ENCODE measurements at places on chromosomes 2 and 18. TPM values are rescaled to one million over a fixed set of nuclear protein-coding genes. Genes with fewer than 3 reads are reported as not detected.

The DOCK10 gene
- total RNA-seq: 159 TPM

- H3K27me3 ChIP-seq: no peaks in the 10 kb centered on the region
These were observed 42.3 kb downstream of the GULP1 start for GRCh38 chr2:188333751-188334524.

The UCN gene
- total RNA-seq: 1.2 TPM

The CDH7 gene
- not detected for total RNA-seq

- no peak overlapping the region for H3K4me3 ChIP-seq
- no peaks in the 10 kb centered on the region for H3K27me3 ChIP-seq
- no peaks in the 10 kb centered on the region for H3K4me1 ChIP-seq
These were observed 32.7 kb downstream of the COX7A2L start for GRCh38 chr2:42328148-42328833.

- peaks cover 42% of the 10 kb centered on the region for H3K36me3 ChIP-seq
- DNase-seq: no peak
These were observed 472 bp downstream of the SLC20A1 start for GRCh38 chr2:112646102-112646719.

DNA sequence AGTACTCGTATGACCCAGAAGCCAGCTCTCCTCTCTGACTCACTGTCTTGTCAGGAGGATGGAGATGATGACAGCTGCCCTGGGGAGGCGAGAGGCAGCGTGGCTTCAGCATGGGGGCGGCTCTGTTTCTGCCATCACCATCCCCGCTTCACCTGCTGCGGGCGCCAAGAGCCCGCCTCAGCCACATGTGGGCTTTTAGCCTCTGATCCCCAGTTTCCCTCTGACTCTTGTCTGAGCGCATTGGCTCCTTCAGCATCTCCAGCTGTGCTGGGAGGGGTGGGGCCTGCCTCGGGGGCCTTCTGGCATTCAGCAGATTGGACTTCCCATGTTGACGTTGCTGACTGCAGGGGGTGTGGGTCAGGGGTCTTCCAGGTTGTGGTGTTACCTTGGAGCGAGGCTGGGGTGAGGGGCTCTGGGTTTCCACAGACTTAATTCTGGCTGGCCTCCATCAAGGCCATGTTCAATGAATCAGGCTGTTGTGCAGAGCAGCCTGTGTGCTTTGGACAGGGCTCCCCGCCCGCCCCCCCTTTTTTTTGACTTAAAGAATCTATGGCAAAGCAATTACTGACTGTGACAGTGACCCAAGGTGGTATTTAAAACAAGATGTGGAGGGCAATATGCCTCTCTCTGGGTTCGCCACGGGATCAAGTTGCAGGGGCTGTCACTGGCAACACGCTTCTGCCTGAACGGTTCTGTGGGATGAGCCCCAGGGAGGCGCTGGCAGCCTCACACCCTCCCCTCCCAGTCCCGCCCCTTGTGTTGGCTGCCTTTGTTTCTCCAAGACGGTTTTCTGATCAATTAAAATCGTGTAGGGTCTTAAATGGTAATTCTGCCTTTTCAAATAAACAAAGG is 228.3 kb downstream of the LDLRAD4 start:
- H3K27me3 ChIP-seq: peaks cover 3% of the 10 kb centered on the region
- H3K4me1 ChIP-seq: peaks cover 13% of the 10 kb centered on the region
- H3K27ac ChIP-seq: no peak overlapping the region
- no peaks in the 10 kb centered on the region for H3K36me3 ChIP-seq

- H3K4me1 ChIP-seq: peaks cover 33% of the 10 kb centered on the region
- no peak for DNase-seq
- no peaks in the 10 kb centered on the region for H3K36me3 ChIP-seq
- H3K27me3 ChIP-seq: no peaks in the 10 kb centered on the region
- no peak overlapping the region for H3K27ac ChIP-seq
- no peak overlapping the region for H3K4me3 ChIP-seq
These were observed 57.1 kb upstream of the GPR45 start for GRCh38 chr2:105184420-105184819.

DNA sequence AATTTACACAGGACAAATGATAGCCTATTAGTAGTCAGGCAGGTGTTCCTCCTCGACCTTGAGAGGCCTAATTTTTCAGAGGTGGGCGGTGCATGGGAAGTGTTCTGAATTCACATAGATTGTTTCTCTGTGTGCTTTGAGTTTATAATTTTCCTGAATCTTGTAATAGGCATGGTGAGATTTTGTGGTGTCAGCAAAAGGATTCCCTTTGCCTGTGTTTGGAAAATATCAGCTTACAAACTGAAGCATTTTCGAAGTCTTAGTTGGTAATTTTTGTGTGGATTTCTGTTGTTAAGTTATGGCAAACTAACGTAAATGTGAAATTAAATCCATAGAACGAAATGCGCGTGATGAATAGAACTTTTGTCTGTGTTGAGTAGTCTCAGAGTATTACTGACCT is 194.0 kb upstream of the RBMS1 start:
- no peaks in the 10 kb centered on the region for H3K4me1 ChIP-seq
- H3K27me3 ChIP-seq: peaks cover 8% of the 10 kb centered on the region
- DNase-seq: no peak
- no peak overlapping the region for H3K27ac ChIP-seq
- no peaks in the 10 kb centered on the region for H3K36me3 ChIP-seq
